SK-N-MC (cell line): ENCODE measurements at places on chromosomes 6 and 20.

DNA sequence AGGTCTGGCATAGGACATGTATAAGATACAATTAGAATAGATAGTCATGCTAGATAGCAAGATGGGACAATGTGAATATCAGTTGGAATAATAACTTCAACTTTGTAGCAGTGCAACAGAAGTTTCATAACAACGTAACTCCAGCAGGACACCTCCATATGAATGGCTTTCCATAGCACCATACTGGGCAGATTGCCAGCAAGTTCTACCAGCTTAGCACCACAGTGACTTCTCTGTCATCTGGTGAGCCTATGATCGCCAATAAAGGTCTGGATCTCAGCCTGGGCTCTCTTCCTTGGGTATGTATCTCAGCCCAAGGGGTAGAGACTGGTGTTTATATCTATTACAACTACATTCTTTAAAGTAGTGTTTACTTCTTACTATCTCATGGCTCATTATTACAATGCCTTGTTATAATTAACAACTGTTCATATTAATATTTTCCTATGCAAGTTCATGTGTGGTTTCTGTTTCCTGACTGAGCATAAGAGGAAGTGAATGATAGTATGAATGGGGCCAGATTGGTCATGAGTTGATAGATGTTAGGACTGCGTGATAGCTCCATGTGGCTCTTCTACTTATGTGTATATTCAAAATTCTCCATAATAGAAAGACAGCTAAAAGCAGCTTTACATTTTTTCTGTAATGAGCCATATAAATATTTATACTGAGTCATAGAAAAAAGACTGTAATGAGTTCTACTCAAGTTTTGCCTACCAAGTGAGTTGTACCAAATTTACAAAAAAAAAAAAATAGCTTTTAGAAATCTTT lies 22.9 kb downstream of the HTR1B start:
- no peak for DNase-seq

DNA sequence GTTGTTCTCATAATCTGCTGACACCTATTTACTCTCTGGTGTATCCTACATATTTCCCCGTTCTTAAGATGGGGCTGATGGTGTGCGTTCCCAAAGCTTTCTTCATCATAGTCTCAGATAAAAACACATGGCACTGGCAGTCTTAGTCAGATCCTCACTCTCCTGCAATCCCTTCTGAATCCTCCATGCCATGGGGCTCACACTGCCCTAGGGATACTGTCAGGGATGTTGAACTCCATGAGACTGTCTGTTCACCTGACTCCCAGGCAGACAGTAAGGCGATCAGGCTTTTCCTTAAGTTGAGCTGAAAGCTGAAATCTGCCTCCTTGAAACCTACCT lies 76.0 kb downstream of the SLX4IP start:
- no peak for DNase-seq

- no peak for DNase-seq
Measured at GRCh38 chr6:106574741-106575458, 54.4 kb downstream of the RTN4IP1 start.

DNA sequence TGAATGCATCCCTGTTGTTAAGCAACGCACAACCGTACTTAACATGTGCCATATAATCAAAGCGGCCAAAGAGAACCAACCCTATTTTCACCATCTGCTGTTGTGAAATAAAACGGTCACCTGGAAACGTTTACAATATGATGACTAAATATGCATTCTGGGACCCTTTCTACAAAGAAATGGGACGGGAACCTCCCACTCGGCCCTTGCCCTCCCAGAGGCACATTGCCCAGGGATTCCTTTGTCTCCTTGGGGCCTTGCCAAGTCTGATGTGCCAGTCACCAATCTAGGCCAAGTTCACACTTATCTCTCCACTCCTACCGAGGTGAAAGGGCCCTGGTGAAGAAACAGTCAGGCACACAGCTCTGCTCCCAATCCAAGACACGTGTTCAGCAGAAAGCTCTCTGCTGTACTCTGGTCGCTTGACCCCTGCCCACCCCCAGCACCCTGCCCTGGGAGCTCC lies 427.4 kb upstream of the JARID2 start:
- no peak for DNase-seq

- DNase-seq, result no peak
Measured at GRCh38 chr6:111377558-111378120, 105.4 kb downstream of the REV3L start.

DNA sequence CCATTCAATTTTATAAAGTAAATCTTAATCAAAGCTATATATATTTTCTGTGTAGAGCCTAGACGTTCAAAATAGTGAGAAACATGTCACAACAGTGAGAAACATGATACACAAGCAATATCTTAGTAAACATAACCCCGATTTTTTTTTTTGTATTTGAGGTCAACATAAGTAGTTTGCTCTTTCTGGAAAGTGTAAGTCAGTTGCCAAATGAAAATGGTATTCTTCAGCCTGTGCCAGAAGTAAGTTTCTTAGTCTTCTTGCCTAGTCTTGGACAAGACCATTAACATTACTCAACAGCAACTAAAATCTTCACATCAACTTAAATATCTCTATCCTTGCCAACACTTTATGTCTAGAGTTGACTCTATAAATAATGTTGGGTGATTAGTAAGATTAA lies 59.7 kb downstream of the METTL24 start:
- no peak for DNase-seq

GRCh38 chr6:31498748-31499147 lies 803 bp downstream of the MICB start:
- no peak for DNase-seq

- no peak for DNase-seq
Measured at GRCh38 chr20:667351-668034, 8.1 kb downstream of the SCRT2 start.

DNA sequence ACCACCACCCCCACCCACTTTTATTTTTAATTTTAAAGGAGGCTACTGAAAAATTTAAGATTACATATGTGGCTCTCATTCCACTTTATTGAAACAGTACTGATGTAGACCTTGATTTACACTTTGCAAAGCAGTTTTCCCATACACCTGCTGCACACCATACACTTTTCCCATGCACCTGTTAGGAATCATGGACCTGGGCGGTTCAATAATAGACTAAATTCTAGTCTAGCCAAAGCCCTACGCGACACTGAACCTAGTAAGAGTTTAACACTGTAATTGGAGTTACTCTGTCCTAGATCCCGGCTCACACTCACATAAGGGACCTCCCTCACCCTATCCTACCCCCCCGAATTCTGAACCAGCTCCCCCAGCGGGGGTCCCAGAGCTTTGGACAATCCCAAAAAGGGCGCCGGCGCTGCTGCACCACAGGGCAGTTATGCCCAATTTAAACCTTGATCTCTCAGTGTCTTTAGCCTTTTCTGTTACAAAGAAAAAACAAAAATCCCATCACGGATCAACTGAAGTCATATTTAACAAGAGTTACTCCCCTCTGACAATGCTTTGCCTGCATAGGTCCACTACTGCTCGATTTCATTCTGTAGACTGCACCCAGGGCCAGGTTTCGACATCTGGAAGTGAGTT lies 2.4 kb upstream of the GCLC start:
- no peak for DNase-seq
